ENCODE measurements at places on chromosomes 5 and 9. TPM values are rescaled to one million over a fixed set of nuclear protein-coding genes. Genes with fewer than 3 reads are reported as not detected.

Gene SPATA6L
- total RNA-seq, result 6.7 TPM

Gene PCDHGB7
- 24.7 TPM for total RNA-seq

Gene SLCO6A1
- total RNA-seq, result not detected

Gene CCDC152
- total RNA-seq, result 0.78 TPM

DNA sequence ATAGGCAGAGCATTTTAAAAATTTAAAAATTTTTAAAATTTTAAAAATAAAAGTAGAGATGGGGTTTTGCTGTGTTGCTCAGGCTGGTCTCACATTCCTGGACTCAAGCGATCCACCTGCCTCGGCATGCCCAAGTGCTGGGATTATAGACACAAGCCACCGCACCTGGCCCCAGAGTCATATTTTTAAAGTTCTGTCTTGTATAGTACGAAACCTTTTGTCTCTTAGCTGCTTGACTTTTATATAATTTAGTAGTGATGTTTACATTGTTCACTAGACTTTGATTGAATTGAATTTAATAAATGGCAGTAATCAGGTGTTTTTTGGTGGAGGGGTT is 31.0 kb downstream of the LRRTM2 start:
- H3K4me1 ChIP-seq, result peaks cover 7% of the 10 kb centered on the region
- no peaks in the 10 kb centered on the region for H3K27me3 ChIP-seq
- H3K27ac ChIP-seq, result peak overlapping the region; percentile 28
- no peaks in the 10 kb centered on the region for H3K36me3 ChIP-seq

- H3K4me3 ChIP-seq, result peak overlapping the region; percentile 44
- H3K27me3 ChIP-seq, result no peaks in the 10 kb centered on the region
- no peak overlapping the region for H3K27ac ChIP-seq
- no peaks in the 10 kb centered on the region for H3K36me3 ChIP-seq
- DNase-seq, result peak; percentile 88
Measured at GRCh38 chr9:121566481-121567465, 67.1 kb upstream of the GGTA1 start.

- H3K27me3 ChIP-seq, result peaks cover 2% of the 10 kb centered on the region
- H3K4me1 ChIP-seq, result no peaks in the 10 kb centered on the region
- H3K27ac ChIP-seq, result no peak overlapping the region
- no peak overlapping the region for H3K4me3 ChIP-seq
Measured at GRCh38 chr9:22425551-22425950, 21.1 kb upstream of the DMRTA1 start.

GRCh38 chr9:89712283-89712682 is 107.5 kb downstream of the GADD45G start:
- H3K27me3 ChIP-seq, result no peaks in the 10 kb centered on the region
- no peaks in the 10 kb centered on the region for H3K4me1 ChIP-seq
- no peaks in the 10 kb centered on the region for H3K36me3 ChIP-seq

- H3K27ac ChIP-seq, result no peak overlapping the region
- no peaks in the 10 kb centered on the region for H3K27me3 ChIP-seq
- H3K4me1 ChIP-seq, result no peaks in the 10 kb centered on the region
- H3K36me3 ChIP-seq, result no peaks in the 10 kb centered on the region
Measured at GRCh38 chr5:79011219-79011836, 26.2 kb upstream of the ARSB start.

GRCh38 chr9:87119328-87119881 is 172.1 kb upstream of the GAS1 start:
- no peaks in the 10 kb centered on the region for H3K36me3 ChIP-seq
- H3K27me3 ChIP-seq, result no peaks in the 10 kb centered on the region
- H3K4me3 ChIP-seq, result no peak overlapping the region
- peak overlapping the region; percentile 96 for H3K27ac ChIP-seq

DNA sequence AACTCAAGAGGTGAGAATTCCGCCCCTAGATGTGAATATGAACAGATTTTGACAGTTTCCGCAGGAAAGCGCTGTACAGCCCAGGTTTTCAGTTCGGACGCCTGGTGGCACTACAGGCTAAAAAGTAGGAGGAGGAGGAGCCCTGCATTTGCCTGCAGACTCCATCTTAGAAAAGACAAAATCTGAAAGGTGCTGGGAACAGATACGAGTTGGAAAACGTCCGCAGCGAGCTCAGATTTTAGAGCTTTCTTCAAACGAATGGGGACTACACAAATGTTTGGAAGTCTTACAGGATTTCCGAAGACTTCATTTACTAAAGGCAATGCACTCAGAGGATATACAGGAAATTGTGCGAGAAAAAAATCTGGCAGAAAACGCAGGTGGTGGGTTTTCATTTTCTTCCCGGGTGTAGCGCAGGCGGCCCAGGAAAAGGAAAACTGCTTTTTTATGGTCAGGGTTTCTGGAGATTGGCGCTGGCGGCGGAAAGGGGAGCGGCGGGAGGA is 9.9 kb upstream of the PCDHB2 start:
- H3K27me3 ChIP-seq, result no peaks in the 10 kb centered on the region
- H3K4me1 ChIP-seq, result no peaks in the 10 kb centered on the region
- H3K4me3 ChIP-seq, result peak overlapping the region; percentile 56
- H3K27ac ChIP-seq, result no peak overlapping the region
- no peak for DNase-seq
- no peaks in the 10 kb centered on the region for H3K36me3 ChIP-seq

DNA sequence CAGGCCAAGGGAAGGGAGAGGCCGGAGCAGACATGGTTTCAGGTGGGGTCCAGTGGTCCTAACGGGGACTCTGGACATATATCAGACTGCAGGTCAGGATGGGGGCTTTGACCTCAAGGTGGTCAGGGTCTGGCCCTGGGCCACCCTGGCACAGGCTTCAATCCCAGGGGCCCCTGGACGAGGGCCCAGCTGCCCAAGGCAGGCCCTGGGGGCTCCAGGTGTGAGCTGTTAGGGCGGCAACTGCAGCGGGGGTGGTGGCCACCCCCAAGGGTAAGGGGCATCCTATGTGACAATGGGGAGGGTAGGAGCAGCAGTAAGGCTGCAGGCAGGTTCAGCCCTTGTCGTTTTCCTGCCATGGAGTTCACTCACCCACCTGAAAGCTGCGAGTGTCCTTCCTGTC is 45.4 kb upstream of the CLPTM1L start:
- no peak overlapping the region for H3K4me3 ChIP-seq
- H3K27ac ChIP-seq, result no peak overlapping the region
- H3K36me3 ChIP-seq, result no peaks in the 10 kb centered on the region
- H3K27me3 ChIP-seq, result no peaks in the 10 kb centered on the region
- no peak for DNase-seq
- H3K4me1 ChIP-seq, result no peaks in the 10 kb centered on the region

DNA sequence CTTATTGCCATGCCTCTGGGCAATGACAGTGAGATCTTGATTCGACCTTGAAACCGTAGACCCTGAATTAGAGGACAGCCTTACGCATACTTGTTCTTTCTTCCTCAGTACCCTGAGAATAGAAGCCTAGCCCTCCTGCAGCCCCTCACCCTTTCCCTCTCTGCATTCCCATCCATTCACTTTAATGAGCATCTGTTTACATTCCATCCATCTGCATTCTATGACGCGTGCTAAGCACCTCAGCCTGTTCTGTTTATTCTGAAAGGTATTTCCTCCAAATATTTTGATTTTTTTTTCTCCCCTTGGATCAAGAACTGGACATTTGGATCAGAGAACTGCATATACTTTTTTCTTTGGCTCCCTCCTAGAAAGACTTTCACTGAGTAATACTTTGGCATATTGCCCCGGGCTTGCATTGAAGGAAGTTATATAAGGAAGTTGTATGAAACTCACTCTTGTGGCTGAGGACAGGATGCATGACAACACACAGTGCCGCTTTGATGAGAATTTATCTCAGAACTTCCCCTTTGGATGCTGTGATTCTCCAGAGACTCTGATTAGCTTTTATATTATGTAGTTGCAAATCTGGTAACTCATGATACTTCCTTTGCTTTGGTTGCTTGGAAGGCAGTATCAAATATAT is 15.7 kb downstream of the TMEM8B start:
- H3K36me3 ChIP-seq, result peaks cover 4% of the 10 kb centered on the region
- no peak for DNase-seq
- no peak overlapping the region for H3K4me3 ChIP-seq
- H3K27ac ChIP-seq, result no peak overlapping the region
- no peaks in the 10 kb centered on the region for H3K4me1 ChIP-seq

Data from aorta (tissue), 5 donors.